ENCODE measurements at places on chromosomes 3 and 15.

DNA sequence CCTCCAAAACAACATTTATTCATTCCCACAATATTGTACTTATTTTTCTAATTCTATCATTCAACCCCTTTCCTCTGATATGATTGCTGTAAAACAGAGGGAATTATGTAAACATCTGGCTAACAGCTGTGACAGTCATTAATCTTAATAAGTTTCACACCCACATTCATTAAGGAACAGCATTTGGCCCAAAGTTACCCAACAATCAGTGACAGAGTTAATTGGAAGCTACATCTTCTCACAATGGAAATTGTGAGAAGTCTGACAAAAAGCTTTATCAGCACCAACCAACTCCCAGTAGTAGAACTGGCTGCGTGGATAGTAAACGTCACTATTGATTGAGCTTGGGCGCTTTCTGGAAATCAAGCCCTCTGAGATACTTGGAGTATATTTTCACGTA is 165.8 kb upstream of the SLC24A5 start:
- no peak for DNase-seq

GRCh38 chr3:60081381-60082095 is 1031.7 kb upstream of the CFAP20DC start:
- no peak for DNase-seq

DNA sequence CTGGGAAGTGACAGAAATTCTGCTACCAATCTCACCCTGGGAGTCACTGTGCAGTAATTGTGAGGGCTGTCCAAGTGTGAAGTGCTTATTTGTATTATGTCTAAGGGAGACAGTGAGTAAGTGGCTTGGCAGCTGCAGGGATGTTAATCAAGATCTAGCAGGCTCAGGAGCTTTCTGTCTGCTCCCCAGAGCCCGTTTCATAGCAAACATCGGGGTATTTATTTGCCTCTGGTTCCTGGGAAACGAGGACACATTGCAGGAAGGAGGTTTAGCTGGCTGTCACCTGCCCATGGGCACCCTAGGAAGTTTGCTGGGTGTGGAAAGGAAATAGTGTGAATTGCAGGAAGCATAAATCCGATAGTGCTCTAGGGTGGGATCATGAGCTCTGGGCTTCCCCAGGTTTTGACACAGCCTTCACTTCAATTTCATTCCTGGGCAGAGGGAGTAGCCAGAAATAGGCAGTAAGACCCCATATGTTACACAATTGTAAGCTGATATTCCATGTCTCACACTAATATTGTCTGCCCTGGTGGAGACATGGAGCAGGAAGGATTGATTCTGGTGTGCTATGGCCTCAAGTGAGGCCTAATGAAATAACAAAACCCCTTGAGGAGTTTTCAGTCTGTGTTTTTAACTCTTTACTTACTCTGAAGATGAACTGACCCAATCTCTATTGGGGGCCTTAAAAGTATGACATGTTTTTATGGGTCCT is 74.1 kb upstream of the MITF start:
- DNase-seq, result peak; percentile 57

DNA sequence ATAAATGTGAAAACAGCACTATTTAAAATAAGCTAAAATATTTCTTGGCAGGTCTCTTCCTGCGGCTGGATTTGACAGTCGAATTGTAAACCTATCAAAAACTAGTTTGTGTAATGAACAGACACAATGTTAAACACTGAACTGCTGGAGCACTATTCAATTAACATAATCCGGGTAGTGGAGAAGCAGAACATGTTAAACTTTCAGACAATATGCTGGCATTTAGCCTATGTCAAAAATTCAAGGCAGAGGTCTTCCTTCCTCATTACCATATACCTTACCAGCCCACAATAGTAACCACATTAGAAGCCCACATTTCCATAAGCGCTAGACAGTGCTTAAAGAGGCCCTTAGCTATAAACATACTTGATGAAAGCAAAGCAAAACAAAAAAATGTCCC is 1042.9 kb downstream of the ROBO1 start:
- no peak for DNase-seq

DNA sequence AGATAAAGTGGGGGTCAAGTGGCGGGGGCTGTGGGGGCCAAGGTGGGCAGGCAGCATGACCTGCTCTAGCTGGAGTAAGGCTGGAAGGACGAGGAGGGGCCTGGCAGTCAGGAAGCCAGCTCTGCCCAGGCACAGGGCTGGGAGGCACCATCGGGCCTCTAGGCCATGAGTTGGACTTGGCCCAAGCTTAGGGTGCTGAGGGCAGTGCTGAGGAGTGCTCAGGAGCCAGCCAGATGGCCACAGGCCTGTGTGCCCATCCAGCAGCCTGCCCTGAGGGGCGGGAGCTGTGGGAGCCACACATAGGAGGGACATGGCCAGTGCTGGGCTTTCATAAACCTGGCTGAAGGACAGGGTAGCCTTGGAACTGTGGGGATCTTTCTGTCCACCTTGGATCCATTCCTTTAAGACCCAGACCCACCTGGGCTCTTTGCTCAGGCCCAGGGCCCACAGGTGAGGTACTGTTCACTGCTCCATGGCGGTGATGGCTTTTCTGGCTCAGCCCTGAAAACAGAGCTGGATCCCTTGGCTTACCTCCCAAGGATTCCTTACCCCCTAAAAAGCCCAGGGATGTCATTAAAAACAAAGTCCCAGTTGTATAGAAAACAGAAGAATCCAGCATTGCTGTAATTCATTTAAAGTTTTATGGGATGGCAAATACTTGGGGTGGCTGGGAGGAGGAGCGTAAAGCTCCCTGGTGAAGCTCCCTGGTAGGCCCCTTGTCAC is 137.0 kb downstream of the DNAJB8 start:
- no peak for DNase-seq

DNA sequence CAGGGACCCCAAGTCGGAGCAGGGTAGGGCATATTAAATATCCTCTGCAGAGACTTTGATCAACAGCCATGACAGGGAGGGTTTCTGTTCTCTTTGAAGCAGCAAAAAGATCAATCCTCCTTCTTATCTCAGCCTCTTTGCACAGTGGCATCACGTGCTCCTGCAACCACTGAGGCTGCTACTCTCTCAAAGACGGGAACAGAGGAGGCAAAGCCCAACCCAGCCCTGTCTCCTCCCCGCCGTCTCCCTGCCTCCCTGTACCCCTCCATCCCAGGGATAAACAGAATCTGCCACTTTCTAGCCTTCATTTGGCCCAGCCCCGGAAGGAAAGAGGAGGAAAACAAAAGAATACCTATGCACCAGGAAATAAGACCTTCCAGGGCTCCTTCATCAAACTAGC is 7.5 kb upstream of the TBC1D21 start:
- DNase-seq, result no peak

GRCh38 chr3:53328746-53329145 is 18.6 kb downstream of the DCP1A start:
- DNase-seq, result no peak

GRCh38 chr15:36763685-36764084 is 184.3 kb downstream of the CDIN1 start:
- DNase-seq, result no peak

DNA sequence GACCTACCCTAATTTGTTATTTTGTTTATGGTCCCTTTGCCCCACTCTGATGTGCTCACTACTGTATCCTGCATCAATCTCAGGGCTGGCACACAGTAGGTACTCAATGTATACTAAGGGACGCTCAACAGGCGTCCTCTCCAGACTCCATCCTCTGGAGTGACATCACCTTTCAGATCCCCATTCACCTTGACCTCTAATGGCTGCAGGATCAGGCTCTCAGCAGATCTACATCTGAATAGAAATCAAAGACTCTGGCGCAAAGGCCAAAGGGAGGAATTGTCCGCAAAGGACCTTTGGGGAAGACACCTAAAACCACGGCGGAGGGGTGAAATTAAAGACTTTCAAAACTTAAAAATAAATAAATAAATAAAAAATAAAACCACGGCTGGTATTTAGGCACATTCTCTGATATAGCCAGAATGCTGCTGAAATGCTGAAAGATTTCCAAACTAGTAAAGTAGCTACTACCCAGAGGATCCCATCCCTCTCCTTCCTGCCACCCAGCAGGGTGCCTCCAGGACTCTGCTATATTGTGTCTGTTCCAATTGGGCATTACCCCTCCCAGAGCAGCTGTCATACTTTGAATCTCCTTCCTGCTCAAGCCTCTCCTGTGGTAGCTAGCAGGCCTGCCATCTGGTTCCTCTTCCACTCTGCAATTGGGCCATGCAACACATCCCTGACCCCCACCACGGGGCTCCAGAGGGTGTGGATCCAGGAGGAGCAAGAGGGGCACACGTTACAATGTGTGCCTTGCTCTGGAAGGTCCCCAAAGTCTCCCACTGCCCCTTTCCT is 6.1 kb downstream of the SHF start:
- DNase-seq, result no peak

DNA sequence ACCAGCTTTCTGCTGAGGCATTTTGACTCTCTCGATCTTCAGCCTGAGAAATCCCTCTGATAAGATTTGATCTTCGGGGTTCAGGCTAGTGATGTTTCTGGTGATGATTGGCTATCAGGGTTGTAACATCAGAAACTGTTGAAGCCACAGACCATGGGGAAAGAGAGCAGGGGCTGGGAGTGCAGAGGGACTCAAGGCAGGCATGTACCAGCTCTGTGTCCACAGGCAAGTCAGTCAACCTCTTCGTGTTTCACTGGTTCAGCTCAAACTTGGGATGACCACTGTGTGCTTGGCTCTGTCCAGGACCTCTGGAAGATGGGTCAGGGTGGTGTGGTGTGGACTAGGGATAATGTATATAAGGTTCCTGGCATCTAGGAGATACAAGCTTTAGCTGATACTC is 116.5 kb downstream of the EEFSEC start:
- no peak for DNase-seq

DNA sequence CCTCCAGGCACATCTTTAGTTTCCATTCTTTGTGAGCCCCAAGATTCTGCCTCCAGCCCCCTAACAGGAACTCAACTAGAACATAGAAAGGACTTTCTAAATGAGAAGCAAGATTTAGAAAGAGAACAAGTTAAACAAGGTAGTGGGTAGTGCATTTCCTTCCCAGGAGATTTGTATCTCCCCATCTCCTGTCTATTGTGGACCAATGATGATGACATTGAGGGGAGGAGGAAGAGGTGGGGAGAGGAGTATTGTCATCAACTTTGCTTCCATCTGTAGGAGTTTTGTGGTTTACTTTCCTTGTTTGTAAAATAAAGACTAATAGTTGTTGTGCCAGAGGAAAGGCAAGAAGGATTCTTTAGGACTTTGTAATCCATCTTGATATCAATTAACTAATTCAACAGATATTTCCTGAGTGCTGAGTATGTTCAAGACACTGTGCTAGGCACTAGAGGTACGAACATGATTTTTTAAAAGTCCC is 235.3 kb upstream of the ROPN1 start:
- DNase-seq, result no peak

GRCh38 chr3:184261854-184262763 is 756 bp upstream of the CAMK2N2 start:
- DNase-seq, result peak; percentile 74

GRCh38 chr3:129199366-129199765 is 15.7 kb upstream of the CNBP start:
- DNase-seq, result no peak

DNA sequence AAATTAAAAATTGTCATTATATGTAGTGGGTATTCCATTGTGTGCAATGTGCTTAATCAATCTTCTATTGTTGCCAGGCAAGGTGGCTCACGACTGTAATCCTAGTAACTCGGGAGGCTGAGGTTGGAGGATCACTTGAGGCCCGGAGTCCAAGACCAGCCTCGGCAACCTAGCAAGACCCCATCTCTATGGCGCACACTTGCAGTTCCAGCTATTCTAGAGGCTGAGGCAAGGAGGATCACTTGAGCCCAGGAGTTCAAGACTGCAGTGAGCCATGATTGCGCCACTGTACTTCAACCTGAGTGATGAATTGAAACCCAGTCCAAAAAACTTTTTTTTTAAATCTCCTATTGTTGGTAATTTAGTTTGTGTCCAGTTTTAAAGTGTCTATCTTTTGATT is 33.4 kb upstream of the ABHD2 start:
- no peak for DNase-seq

DNA sequence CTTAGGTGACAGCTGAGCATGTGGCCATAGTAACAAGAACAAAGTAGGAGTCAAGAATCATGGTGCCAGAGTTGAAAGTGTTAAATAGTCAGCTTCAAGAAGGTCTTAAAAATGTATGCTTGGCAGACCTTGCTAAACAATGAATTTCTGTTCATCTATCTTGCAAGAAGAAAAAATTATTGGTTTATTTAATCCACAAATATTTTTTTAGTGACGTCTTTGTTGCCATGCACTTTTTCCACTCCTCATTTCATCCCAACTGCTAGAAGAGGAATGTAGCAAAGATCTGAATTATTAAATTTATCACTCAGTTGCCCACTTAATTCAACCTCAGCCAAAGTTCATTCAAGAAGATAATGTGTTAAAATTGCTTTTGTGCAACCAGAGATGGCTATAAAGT is 3.2 kb upstream of the SLC4A7 start:
- DNase-seq, result no peak

- DNase-seq, result peak; percentile 59
Observed at GRCh38 chr3:3800080-3800455, 837 bp downstream of the LRRN1 start.

GRCh38 chr15:94487635-94488034 is 256.3 kb downstream of the MCTP2 start:
- DNase-seq, result no peak

DNA sequence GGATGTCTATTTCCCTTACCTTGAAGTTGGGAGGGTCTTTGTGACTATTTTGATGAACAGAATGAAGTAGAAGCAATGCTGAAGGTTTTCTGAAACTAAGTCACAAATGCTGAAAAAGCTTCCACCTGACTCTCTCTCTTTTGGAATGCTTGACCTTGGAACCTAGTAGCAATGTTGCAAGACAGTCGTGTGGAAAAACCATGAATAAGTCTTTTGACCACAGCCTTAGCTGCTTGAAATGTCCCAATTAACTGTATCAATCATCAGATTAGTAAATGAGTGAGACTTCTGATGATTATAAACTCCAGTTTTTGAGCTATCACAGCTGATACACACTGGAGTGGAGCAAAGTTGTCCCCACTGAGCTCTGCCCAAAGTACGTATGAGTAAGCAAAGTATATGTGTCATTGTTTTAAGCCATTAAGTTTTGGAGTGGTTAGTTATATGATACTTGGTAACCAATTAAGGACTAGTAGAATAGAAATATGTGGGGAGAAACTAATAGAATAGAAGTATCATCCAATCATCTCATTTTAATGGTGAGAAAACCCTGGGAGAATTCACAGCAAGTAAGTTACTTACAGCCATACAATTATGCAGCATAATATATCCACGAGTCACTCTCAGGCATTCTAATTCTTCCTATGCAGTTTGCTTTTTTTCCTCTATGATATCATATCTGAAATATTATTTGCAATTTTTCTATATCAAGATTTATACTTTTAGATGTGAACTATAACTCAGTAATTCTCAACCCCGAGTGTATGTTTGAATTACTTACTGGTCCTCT is 1010.6 kb downstream of the ROBO2 start:
- DNase-seq, result no peak

Data from NCI-H1417 (cell line).